Femur (tissue), 1 donor: ENCODE measurements at places on chromosomes 3 and 15.
A peak's percentile ranks its signal among the peaks of the same experiment; 100 is the strongest.

GRCh38 chr3:148654433-148654832, 43.3 kb upstream of the AGTR1 start:
- DNase-seq: no peak

DNA sequence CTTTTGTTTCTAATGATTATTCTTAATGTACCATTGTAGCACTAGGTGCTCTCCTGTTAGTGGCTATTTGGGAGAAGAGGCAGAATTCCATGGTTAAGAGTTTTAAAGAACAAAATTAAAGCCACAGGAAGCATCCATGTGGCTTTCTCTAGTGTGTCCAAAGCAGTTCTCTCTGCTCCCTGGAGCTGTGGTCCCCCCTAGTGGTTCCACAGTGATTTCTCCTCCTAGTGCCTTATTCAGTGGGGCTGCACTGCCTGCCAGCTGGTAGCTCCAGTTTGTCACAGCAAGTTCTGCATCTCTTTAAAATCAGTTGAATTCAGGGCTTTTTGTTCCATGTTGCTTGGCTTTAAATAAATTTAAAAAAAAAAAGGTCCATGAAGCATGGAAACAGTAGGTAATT, 39.6 kb upstream of the FAM98B start:
- peak; percentile 83 for DNase-seq

- no peak for DNase-seq
These were observed 7.1 kb downstream of the SEMA7A start for GRCh38 chr15:74426404-74427281.

DNA sequence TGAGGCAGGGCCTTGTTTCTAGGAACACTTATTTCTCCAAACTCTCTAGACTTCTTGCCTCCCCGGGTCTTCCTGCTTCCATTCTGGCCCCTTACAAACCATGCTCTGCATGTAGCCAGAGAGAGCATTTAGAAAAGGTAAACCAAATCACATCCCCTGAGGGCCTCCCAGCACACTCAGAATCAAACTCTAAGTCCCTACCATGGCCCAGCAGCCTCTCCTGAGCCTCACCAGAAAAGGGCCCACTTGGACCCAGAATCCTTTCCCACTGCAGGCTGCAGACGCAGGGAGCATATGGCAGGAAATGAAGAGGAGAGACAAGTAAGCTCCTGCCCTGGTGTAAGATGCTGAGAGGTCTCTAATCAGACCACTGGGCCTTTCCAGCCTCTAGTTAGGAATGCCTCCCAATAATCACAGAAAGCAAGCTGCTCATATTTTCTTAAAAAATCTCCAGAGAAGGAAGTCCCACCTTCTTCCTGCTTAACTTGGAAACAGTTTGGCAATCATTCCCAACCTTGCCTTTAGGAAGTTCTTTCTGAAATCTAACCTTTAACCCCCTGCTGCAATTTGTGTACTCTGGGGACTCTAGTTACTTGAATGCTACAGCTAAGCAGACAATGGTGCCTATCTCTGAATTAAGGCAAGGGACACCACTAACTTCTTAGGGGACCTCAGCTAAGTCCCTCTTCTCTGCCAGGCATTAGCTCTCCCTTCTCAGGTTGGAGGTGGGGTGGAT, 4.2 kb downstream of the AMOTL2 start:
- no peak for DNase-seq

DNA sequence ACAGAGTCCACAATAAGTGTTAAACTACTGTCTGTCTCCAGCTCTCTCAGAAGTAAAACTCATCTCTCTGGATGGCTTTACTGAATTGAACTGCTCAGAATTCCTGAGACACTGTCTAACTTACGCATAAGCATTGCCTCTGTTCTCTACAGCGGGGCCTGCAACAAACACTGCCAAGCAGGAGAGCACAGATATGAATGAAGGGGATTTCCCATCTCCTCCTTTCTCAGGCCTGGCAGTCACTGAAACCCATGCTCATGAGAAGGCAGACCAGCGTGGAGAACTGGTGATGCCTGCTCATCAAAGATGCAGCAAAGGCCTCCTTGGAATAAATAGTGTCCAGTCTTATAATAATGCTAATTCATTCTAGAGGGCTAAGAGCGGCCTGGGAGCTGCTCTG, 10.3 kb downstream of the RASGRP1 start:
- no peak for DNase-seq
